Caki2 (cell line): ENCODE measurements at places on chromosomes 6 and 20.

DNA sequence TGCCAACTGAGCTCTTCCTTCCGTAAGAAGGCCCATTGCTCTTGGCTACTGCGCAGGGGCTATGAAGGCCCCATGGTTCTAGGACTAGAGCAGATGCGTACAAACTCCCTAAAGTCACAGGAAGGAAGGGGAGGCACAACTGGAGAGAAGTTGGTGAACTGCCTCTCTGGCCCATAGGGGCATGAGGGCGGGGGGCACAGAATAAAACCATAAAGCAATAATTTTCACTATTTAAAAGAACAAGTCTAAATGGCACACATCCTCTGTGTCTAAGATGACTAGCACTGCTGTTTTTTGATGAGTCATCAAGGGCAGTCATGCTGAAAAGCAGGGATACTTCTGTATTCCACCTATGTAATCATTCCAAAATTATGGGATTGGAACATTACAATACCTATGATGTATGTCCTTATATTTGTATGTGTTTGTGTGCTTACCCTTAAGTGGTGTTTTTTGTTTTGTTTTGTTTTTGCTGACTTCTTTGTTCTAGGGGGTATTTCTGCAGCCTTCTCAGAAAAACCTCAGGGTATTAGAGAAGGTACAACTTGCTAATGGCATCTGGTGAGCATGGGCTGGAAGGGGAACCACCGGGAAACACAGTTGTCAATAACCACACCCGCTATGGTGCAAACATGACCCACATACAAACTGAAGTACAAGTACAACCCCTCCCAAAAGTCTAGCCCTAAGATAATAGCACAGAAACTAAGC is 36.9 kb downstream of the B4GALT5 start:
- DNase-seq, result peak; percentile 84

DNA sequence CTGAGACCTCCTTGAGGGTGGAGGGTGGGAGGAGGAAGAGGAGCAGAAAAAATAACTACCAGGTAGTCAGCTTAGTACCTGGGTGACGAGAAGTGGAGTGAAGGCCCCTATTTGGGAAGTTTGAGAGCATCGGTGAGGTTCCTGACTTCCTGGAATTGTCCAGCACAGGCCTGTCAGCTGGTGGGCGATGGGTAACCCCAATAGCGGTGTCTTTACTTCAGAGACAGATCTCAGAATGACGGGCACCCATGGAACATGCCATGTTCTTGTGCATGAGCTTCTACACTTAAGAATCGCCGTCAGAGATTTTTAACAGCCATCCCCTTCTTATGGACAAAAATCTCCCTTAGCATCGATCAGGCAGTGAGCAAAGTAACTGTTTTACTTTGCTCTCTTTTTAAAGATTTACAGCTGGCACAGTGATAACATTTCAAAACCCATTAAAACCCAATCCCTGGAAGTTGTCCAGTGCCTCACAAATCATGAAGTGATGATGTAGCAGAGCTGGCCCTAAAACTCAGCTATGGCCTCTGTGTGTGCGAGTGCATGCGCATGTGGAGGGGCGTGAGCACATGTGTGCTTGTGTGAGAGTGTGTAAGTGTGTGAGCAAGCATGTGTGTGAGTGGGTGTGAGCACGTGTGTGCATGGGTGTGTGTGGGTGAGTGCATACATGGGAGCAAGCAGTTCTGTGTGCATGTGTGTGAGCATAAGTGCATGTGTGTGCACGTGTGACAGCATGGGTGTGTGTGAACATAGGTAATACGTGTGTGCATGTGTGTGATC is 85.2 kb downstream of the DLL1 start:
- DNase-seq, result no peak

DNA sequence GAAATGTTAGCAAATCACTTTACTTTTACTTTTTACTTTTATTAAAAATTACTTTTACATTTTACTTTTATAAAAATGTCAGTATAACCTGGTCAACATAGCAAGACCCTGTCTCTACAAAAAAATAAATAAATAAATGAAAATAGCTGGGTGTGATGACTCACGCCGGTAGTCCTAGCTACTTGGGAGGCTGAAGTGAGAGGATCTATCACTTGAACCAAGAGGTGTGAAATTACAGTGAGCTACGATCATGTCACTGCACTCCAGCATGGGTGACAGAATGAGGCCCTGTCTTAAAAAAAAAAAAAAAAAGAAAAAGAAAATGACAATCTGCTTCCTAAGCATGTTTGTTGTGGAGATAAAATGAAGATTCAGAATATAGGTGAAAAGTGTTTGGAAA is 31.0 kb upstream of the FBXO30 start:
- no peak for DNase-seq

GRCh38 chr6:157657754-157658153 is 165.3 kb upstream of the SNX9 start:
- DNase-seq, result no peak

DNA sequence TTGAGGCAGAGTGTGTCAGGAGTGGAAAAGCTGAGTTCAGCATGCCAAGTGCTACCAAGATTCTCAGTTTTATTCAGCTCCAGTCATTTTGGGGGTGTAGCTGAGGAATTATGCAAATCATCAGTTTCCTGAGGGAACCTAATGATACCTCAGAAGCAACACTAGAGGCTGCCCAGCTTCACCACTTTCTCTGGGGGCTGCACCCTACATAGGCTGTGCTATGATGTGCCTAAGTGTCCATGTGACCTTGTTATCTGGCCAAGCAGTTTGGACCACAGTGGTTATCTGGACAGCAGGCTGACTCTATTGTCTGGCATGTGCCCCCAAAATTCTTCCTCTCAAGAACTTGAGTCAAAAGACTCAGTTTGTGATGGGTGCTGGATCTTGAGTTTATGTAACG is 374.6 kb upstream of the SYNCRIP start:
- DNase-seq, result no peak

DNA sequence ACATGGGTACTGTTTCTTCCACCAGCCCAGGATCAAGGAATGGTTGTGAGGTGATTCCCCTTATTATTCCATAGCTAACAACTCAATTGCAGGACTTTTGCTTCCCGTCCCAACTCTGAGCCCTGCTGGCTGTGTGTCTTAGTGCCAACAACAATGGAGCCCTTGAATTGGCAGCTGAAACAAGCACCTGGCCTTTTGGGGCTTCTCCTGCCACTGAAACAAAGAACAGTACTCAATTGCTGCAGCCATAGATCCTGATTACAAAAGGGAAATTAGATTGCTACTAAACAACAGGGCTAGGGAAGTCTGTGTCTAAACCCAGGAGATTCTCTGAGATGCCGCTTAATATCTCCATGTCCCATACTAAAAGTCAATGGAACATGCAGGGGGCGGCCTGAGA is 61.3 kb upstream of the CARMIL1 start:
- no peak for DNase-seq

DNA sequence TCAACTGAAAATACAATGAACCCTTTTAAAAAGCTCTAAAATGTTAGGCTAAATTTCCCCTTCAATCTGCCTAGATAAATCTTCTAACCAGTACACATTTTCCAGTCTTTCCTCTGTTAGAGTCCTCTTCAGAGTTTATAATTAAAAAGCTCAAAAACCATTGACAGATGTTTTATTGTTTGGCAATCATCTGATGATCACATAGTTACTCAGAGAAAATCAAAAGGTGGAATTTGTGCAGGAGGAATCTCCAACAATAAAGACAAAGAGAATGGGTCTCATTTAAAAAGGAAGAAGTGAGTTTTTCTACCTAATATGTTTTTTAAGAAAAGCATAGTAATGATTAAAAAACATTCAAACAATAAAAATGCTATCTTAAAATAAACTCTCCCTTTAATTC is 3.1 kb downstream of the TRAPPC3L start:
- DNase-seq, result no peak

DNA sequence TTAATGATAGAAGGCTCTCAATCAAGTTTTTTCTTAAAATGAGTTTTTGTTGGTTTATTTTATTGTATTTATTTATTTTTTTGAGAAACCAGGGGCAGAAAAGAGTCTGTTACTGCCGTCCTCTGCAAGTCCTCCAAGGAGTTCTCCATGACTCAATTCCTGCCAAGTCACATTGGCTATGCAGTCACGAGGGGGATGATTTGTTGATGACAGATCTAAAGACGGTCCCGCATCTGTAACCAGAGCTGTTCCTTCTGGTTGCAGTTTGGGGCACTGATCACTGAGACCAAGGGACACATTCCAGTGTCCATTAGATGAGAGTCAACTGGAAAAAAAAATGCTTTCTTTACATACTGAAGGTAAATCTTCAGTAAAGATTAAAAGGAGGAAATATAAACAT is 13.9 kb upstream of the TSHZ2 start:
- DNase-seq, result no peak

DNA sequence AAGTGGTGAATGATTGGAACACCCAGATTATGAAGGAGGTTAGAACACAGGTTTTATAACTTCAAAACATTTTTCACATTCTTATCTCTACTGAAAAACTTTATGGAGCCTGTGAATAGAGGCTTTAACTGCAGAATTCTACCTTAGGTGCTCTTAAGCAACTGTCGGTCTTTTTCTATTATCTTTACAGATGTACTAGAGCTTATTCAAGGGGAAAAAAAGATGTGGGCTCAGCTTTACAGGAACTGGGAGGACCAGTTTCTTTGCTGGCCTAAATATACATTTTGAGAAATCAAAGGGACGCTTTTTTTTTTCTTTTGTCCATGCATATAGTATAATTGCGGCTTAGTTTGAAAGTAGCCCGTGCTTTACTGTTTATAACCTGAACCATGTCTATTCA is 58.9 kb downstream of the UST start:
- no peak for DNase-seq

DNA sequence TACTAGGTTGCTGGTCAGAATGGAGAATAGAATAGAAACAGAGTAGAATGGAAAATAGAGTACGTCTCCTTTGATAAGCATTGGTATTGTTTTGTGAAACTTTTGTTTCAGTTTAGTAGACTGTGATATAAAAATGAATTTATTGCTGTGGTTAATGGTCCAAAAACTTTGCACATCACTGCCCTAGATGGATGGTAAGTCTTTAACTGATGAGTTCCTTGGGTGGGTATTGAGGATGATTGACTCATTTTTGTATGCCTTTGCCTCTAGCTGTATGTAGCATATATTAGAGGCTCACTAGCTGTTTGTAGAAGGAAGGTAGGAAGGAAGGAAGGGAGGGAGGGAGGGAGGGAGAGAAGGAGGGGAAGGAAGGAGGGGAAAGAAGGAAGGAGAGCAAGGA is 48.3 kb downstream of the ZDHHC14 start:
- DNase-seq, result no peak

- no peak for DNase-seq
Measured at GRCh38 chr20:58327211-58327610, 17.7 kb downstream of the RAB22A start.

DNA sequence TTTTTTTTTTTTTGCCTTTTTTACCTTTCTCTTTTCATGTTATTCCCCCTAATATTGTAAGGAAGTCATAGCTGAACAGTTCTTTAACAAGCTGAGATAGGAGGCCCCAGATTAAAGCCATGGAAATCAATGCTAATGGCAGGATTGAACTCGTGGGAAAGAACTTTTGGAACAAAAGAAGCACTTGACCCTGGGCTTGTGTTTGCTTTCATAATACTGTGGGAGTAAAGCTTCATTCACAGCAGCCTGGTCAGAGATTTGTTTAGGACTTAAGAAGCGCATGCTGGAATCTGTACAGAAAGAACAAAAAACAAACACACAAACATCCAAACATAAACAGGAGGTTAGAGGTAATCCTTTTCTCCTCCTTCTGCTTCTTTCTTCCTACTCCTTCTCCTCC is 5.1 kb downstream of the HEY2 start:
- DNase-seq, result no peak

- DNase-seq, result no peak
Measured at GRCh38 chr20:50110141-50111047, 2.6 kb downstream of the UBE2V1 start.

DNA sequence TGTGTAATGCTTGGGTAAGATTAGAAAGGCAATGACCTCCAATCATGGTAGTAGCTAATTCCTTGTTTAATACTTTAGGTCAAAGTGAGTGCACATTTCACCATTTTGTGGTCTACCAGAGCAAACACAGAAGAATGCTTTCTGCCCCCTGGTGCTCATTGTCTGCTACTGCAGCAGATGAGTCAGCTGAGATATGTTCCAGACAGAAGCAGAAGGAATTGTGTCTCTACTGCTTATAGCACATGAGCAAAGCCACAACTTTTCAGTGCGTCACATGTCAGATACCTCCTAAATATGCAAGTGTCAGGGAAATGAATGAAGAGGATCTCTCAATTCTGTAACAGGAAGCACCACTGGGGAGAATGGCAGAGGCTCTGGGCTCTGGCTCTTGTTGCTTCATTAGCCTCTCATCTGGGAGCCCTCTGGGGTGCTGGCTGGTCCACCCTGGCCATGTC is 308.9 kb downstream of the ALDH8A1 start:
- peak; percentile 79 for DNase-seq

DNA sequence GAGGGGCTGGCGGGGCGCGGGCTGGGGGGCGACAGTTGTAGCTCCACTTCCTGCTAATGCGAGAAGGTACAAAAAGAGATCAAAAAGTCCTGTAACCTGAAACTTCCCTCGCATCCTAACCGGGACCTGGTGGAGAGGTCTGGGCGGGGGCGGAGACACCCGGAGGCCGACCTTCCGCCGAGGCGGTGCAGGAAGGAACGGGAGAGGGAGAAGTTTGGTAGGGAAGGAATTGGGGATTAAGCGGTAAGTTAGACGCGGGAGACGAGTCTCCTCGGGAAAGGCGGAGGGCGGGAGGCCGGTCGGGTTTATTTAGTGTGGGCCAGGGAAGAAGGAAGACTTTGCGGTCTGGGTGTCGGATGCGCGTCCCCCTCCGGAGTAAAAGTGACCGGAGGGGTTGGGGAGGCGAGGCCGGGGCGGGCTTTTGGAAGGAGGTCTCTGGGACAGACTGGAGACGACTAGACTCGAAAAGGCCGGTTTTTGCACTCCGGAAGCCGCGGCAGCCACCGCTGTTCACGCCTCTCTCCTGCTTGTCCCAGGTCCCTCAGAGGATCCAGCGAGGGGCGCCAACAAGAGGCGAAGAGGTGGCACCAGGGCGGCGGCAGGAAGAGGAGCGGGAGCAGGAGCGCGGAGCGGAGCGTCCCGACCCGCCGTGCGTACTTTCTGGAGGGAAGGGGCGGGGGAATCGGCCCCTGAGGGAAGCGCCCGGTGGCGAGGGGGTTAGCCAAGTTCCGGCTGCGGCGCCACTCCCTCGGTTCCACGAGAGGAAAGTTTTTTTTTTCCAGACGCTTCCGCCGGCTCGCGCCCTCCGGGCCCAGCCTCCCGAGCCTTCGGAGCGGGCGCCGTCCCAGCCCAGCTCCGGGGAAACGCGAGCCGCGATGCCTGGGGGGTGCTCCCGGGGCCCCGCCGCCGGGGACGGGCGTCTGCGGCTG is 734 bp downstream of the TPBG start:
- DNase-seq, result peak; percentile 77

DNA sequence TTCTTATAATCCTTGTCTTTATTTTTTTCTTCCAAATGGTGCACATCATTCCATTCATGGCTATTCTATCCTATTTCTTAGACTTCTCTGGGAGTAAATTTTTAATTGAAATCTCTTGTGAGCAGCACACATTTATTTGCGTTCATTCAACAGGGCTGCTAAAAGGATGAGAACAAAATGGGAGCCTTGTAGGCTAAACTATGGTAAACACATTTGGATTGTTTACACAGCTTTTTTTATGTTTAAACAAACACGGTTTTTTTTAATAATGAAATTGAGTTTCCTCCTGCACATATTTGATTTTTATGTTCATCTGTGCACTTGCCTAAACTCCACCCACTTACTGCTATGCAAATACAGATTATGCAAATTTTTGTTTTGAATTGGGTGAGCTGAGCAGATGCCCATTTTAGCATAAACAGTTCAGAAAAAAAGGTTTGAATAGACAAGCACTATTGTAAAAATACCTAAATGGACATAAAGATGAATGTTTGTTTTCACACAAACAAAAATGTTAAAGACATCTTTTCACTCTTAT is 92.0 kb downstream of the OLIG3 start:
- no peak for DNase-seq

- DNase-seq, result no peak
Measured at GRCh38 chr6:114172576-114173260, 170.1 kb downstream of the HS3ST5 start.
